PC-3 (cell line): ENCODE measurements at places on chromosomes 5 and 9. TPM values are rescaled to one million over a fixed set of nuclear protein-coding genes. Genes with fewer than 3 reads are reported as not detected.

DNA sequence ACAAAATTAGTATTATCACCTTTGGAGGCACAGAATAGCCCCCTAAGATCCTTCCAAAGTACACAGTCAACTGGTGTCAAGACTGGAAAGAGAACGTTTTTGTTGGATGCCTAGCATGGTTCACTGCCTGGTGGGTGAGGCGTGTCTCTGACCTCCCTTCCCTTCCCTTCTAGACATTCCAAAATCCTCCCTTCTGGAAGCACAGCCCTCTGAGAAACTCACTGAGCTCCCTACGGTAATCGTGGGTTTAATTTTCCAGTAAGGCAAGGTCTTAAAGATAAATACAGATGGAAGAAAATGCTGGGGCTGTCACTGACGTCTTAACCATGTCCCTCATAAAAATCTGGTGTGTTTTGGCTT is 138.8 kb downstream of the LIFR start:
- no peaks in the 10 kb centered on the region for H3K36me3 ChIP-seq
- no peak overlapping the region for H3K4me3 ChIP-seq
- no peak for DNase-seq
- peaks cover 15% of the 10 kb centered on the region; the same call in 1 of the 2 replicates for H3K27me3 ChIP-seq
- no peak overlapping the region for H3K27ac ChIP-seq
- H3K4me1 ChIP-seq, result peaks cover 5% of the 10 kb centered on the region

- no peaks in the 10 kb centered on the region; the same call in 1 of the 2 replicates for H3K36me3 ChIP-seq
- H3K4me1 ChIP-seq, result no peaks in the 10 kb centered on the region
- DNase-seq, result no peak
- H3K27ac ChIP-seq, result no peak overlapping the region
- H3K4me3 ChIP-seq, result no peak overlapping the region
- no peaks in the 10 kb centered on the region for H3K27me3 ChIP-seq
These were observed 132.3 kb downstream of the ADAMTSL1 start for GRCh38 chr9:18606281-18606680.

DNA sequence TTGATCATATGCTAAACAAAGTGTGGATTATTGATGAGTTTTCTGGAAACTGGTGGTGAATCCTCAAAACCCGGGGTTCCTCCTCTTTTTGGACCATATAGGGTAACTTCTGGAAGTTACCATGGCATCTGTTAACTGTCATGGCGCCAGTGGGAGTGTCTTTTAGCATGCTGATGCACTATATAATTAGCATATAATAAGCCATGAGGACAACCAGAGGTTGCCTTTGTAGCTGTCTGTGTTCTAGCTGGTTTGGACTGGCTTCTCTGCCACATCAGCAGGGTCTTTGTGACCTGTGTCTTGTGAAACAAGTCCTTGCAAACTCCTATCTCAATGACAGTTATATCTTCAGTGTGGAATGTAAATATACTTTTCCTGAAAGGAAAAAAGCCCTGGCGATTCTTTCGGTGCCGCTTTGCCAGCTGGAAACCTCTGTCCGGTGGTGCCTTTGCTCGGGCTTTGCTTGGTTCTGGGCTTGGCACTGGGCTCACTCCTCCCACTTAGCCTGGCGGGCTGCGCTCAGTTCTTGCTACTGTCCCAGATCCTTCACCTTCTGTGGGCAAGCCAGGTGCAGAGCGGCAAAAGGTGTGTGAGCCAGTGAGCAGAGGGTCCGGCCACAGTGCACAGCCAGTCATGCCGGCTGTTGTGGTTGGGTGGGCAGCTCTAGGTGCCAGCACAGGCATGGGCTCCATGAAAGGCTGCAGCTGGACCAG is 20.4 kb downstream of the NXNL2 start:
- no peaks in the 10 kb centered on the region for H3K4me1 ChIP-seq
- no peaks in the 10 kb centered on the region for H3K27me3 ChIP-seq
- no peaks in the 10 kb centered on the region for H3K36me3 ChIP-seq
- no peak overlapping the region for H3K27ac ChIP-seq

Gene PPP3R2
- not detected in 2 replicates for total RNA-seq
